ENCODE measurements at places on chromosomes 7 and 10.

DNA sequence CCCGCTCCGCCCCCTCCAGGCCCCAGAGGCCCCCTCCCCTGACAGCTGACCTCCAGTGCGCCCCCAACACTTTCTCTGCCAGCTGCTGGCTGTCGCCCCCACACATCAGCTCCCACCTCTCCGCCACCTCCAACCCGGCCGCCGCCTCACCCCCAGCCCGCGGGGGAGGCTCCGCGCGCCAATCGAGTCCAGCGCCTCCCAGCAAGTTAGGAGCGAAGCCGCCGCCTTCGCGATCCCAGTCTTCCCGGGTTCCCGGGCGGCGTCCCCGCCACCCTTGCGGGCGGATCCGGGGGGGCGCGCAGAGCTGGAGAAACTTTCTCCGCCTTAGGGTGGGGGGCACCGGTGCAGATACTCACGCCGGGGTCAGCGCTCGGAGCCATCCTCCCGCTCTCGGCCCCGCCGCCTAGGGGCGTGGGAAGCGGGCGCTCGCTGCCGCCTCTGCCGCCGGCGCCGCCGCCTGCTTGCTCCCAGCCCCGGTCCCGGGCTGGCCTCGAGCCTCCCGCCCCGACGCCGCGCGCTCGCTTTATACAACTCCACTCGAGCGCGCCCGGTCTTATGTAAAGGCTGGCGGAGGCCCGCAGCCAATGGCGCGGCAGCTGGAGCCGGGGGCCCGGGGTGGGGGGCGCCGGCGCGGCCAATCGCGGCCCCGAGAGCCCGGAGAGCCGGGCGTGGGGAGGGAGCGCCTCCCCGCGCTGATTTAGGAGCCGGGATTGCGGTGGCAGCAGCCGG is at the start of gene CRTAC1:
CRTAC1 (minus strand) TSS at position 529 of the 729 bp plus-strand sequence; CDS start at position 380, 149 bp downstream.
- peak within 1 kb of the TSS; percentile 59 for H3K4me3 ChIP-seq
- H3K27ac ChIP-seq, result no peak within 1 kb of the TSS
- H3K27me3 ChIP-seq, result peaks cover 64% of the 10 kb centered on the region
- peak; percentile 83 for DNase-seq

GRCh38 chr10:118952493-118953295 is 76.8 kb upstream of the NANOS1 start:
- no peak overlapping the region for H3K27ac ChIP-seq
- DNase-seq, result no peak
- no peaks in the 10 kb centered on the region for H3K4me1 ChIP-seq

GRCh38 chr10:77474386-77474785 is 163.2 kb downstream of the KCNMA1 start:
- no peak overlapping the region for H3K27ac ChIP-seq
- no peaks in the 10 kb centered on the region for H3K4me1 ChIP-seq
- H3K27me3 ChIP-seq, result peaks cover 2% of the 10 kb centered on the region

GRCh38 chr7:30750683-30751650 is 968 bp upstream of the INMT start:
- no peaks in the 10 kb centered on the region for H3K4me1 ChIP-seq
- no peaks in the 10 kb centered on the region for H3K36me3 ChIP-seq
- no peaks in the 10 kb centered on the region for H3K27me3 ChIP-seq
- no peak overlapping the region for H3K4me3 ChIP-seq

GRCh38 chr10:112663234-112664125 is 216.5 kb downstream of the VTI1A start:
- H3K4me1 ChIP-seq, result no peaks in the 10 kb centered on the region
- no peak overlapping the region for H3K4me3 ChIP-seq
- H3K27ac ChIP-seq, result no peak overlapping the region
- H3K27me3 ChIP-seq, result no peaks in the 10 kb centered on the region

GRCh38 chr10:11280187-11280932 is 262.7 kb downstream of the CELF2 start:
- H3K4me3 ChIP-seq, result no peak overlapping the region
- no peaks in the 10 kb centered on the region for H3K36me3 ChIP-seq
- no peak for DNase-seq
- no peaks in the 10 kb centered on the region for H3K4me1 ChIP-seq

- H3K27me3 ChIP-seq, result no peaks in the 10 kb centered on the region
- peaks cover 6% of the 10 kb centered on the region for H3K4me1 ChIP-seq
- no peak overlapping the region for H3K4me3 ChIP-seq
- H3K36me3 ChIP-seq, result no peaks in the 10 kb centered on the region
- H3K27ac ChIP-seq, result no peak overlapping the region
- DNase-seq, result no peak
These were observed 396.5 kb upstream of the NPVF start for GRCh38 chr7:25624833-25625232.

DNA sequence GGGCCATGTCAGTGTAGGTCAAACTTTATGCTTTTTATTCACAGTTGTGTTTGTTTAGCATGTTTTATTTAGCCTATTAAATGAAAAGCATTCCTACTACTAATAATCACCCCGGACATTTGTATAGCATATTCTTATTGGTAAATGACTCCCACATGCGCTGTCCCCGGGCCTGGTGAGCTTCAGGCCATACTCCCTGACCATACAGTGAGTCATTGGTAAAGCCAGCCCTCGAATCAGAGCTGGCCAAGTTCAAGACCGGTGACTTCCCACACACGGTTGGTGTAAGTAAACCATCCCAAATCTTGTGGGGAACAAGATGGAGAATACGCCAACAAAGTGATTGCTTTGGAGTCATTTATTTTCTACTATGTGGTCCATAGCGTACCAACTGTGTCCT is 238.7 kb upstream of the TCF7L2 start:
- no peak overlapping the region for H3K4me3 ChIP-seq
- H3K27ac ChIP-seq, result no peak overlapping the region
- H3K36me3 ChIP-seq, result no peaks in the 10 kb centered on the region
- peaks cover 4% of the 10 kb centered on the region for H3K4me1 ChIP-seq
- DNase-seq, result peak; percentile 19

DNA sequence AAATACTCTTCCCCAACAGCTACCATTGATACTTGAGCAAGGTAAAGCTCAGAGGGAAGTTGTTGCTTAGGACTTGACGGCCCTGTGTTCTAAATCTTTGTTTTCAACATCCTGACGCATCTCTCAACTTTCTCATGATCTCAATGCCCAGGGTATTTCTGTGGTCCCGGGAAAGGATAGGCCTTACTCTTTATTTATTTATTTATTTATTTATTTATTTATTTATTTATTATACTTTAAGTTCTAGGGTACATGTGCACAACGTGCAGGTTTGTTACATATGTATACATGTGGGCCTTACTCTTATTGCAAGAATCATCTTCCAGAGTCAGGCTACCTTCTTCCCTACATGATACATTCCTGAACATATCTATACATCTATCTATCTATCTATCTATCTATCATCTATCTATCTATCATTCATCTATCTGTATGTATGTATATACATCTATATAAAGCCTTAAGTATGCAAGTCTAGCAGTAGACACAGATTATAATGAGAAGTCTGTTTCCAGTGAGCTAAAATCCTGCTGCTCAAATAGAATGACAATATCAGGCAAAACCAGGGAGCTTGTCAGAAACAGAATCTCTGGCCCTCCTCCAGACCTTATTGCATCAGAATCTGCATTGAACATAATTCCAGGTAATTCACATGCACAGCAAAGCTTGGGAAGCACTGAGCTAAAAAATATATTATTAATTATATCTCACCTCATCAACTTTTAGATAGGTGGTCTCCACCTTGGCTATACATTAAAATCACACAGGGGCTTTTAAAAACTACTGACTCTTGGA is 12.2 kb upstream of the CPA5 start:
- no peaks in the 10 kb centered on the region for H3K27me3 ChIP-seq
- H3K4me1 ChIP-seq, result 0 out of 2 replicates have a peak, but pooled peaks cover 2% of the 10 kb centered on the region
- no peak overlapping the region for H3K27ac ChIP-seq
- H3K4me3 ChIP-seq, result no peak overlapping the region

GRCh38 chr10:103658049-103658577 is 164.6 kb downstream of the NEURL1 start:
- no peaks in the 10 kb centered on the region for H3K36me3 ChIP-seq
- no peak overlapping the region for H3K27ac ChIP-seq
- no peaks in the 10 kb centered on the region for H3K4me1 ChIP-seq
- DNase-seq, result no peak
- no peak overlapping the region for H3K4me3 ChIP-seq

DNA sequence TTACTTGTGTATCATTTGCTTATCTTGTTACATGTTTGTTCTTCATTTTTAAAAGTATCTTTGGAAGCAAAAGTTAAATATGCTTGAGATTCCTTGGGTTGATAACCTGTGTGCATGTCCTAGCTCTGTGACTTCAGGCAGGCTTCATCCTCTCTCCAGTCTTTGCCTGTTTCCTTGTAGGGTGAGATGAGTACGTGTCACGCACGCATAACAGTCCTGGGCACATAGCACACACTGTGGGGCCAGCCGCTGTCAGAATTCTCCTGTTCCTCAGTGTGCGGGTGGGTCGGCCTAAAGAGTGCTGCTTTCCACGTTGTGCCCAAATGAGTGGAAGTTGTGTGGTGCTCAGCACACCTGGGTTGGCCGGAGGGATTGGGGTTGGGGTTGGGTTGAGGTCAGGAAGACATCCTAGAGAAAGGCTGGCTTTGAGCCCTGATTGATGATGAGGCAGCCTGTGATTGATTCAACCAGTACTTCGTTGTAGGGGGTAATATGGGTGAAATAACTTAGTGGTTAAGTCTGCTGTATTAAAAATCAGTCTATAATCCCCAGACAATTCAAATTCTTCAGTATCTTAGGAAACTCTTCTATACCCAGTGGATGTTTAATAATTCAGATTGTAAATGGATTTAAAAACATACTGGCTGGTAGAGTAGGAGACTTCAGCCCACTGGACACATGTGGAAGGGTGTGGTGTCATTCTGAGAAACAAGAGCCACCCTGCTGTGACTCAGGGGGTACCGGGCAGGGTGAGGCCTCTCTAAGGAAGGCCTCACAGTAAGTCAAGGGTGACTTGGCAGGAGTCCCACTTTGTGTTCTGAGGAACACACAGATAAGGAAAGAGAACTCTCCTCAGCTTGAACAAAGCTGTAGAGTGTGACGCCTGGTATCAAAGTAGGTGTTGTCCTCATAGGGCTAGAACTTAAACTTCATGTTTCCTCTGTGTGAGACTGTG is 54.8 kb downstream of the DAGLB start:
- H3K4me3 ChIP-seq, result no peak overlapping the region
- peaks cover 53% of the 10 kb centered on the region for H3K36me3 ChIP-seq
- H3K4me1 ChIP-seq, result no peaks in the 10 kb centered on the region
- no peaks in the 10 kb centered on the region for H3K27me3 ChIP-seq

- no peak for DNase-seq
- no peak overlapping the region for H3K27ac ChIP-seq
- H3K4me1 ChIP-seq, result no peaks in the 10 kb centered on the region
These were observed 38.2 kb downstream of the ELAPOR2 start for GRCh38 chr7:87021285-87021684.

GRCh38 chr7:7416031-7416858 is 119.4 kb downstream of the COL28A1 start:
- no peak for DNase-seq
- H3K4me3 ChIP-seq, result no peak overlapping the region
- H3K36me3 ChIP-seq, result no peaks in the 10 kb centered on the region
- H3K27me3 ChIP-seq, result no peaks in the 10 kb centered on the region
- no peaks in the 10 kb centered on the region for H3K4me1 ChIP-seq
- H3K27ac ChIP-seq, result no peak overlapping the region

DNA sequence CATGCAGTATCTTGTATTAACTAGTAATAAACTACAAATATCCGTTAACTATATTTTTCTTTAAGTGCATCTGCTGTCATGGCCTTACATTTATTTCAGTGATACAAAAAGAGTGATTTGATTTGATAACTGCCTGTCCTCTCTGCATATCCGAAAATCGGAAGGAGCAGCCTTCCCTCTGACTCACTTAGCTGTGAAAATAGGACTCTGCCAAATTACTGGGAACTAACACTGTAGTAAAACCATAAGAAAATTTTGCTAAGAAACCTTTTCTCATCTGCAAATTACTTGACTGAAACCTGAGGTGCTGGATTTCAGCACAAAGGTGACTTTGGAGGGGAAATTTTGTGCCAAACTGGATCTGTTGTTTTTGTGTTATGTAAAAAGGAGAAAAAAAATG is 176.6 kb upstream of the MKLN1 start:
- peak; percentile 1 for DNase-seq
- H3K36me3 ChIP-seq, result no peaks in the 10 kb centered on the region
- H3K4me1 ChIP-seq, result no peaks in the 10 kb centered on the region
- H3K27ac ChIP-seq, result no peak overlapping the region
- no peaks in the 10 kb centered on the region for H3K27me3 ChIP-seq

GRCh38 chr10:76080991-76081390 is 649.6 kb downstream of the LRMDA start:
- H3K4me1 ChIP-seq, result peaks cover 4% of the 10 kb centered on the region
- no peak overlapping the region for H3K27ac ChIP-seq
- no peak overlapping the region for H3K4me3 ChIP-seq

DNA sequence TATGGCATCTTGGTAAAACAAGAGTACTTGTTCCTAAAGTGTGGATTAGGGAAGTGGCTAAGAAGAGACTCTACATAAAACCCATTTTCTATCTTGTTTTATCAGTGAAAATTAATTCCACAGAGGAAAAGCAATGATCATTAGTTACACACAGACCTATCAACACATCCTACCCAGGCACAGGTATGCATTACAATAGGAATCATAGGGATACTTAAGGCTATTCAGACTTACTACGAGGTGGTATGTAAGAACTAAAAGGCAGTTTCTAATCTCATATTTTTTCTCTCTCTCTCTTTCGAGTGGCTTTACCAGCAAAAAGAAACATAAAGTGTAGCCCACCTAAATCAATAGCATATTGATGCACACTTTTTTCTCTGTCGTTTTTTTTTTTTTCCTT is 166.3 kb upstream of the FEZF1 start:
- no peak for DNase-seq
- no peaks in the 10 kb centered on the region for H3K27me3 ChIP-seq
- no peak overlapping the region for H3K27ac ChIP-seq
- H3K4me3 ChIP-seq, result no peak overlapping the region
- peaks cover 10% of the 10 kb centered on the region for H3K4me1 ChIP-seq

GRCh38 chr10:119316002-119316358 is 108.6 kb downstream of the GRK5 start:
- no peaks in the 10 kb centered on the region for H3K36me3 ChIP-seq

DNA sequence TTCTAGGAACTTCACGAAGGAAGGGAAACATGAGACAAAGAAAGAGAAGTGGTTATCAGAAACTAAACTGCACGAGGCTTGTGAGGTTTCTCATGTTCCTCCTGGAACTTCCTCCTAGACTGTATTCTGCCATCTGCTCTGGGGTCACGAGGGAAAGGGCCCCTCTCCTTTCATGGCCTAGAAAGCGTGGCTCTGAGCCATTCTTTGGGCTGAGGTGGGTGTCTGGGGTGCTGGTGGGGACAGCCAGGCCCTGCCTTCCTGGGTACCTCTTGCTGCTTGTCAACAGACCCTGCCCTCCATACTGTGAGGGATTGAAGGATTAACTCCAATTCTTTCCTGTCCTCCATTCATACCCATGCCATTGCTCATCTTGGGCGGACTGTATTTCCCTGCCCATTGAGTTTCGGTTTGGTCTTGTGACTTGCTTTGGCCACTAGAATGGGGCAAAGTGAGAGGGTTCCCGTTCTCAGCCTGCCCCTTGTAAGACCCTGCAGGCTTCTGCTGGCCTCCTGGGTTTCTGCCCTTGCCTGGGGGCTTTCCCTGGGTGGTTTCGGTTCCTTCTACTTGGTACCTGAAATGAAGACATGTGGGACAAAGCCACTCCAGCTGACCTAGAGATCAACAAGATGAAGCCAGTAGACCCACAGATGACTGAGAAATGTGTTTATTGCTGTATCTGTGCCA is 14.9 kb upstream of the GIMAP8 start:
- H3K27me3 ChIP-seq, result no peaks in the 10 kb centered on the region
- DNase-seq, result no peak
- no peak overlapping the region for H3K27ac ChIP-seq
- no peaks in the 10 kb centered on the region for H3K4me1 ChIP-seq
- H3K36me3 ChIP-seq, result no peaks in the 10 kb centered on the region
- H3K4me3 ChIP-seq, result no peak overlapping the region

Measured in H1 (cell line).